ENCODE measurements at places on chromosomes 4 and X.

DNA sequence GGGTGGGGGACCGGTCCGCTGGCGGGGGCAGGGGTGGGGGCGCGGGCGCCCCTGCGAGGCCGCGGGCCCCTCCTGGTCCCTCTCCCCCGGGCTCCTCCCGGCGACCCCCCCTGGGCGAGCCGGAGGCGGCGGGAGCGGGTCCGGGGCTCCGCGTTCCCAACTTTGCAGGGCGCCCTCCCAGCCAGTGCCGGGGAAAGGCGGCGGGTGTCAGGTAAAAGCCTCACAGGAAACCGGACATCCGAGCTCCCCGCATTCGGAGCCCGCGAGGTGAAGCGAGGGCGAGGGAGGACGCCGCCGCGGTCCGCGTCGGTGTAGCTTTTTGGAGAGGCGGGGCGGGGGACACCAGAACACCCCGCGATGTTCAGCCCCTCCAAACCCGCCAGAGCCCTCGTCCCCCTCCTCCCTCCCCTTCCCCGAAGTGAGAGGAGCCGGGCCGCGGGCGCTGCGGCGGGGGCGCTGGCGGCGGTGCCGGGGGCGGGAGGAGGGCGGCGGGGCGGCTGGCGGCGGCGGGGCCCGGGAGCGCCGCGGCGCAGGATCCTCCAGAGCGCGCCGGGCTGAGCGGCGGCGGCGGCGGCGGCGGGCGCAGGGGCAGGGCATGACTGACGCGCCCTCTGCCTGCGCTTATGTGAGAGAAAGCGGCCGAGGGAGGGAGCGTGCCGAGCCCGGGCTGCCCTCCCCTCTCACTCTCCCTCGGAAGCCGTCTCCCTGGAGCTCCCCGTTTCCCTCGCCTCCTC lies at the start of gene VEGFC:
Gene VEGFC (minus strand): TSS at position 597 of the 734 bp plus-strand sequence. CDS start 611 bp downstream, outside the sequence.
- peak; percentile 75 for DNase-seq

- no peak for DNase-seq
Measured at GRCh38 chr4:9969526-9970398, 51.5 kb downstream of the SLC2A9 start.

DNA sequence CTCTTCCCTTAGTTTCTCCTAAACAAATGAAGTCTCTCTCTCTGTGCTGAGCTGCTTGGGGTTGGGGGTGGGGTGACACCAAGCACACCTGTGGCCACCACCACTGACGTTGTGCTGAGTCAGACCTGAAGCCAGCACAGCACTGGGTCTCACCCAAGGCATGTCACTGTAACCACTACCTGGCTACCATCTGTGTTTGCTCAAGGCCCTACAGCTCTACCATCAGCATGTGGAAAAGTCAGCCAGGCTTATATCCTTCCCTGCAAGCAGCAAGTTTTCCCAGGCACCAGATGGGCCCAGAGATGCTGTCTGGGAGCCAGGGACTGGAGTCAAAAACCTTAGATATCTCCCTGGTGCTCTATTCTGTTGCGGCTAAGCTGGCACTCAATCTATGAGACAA lies 6.9 kb downstream of the CXCL10 start:
- DNase-seq, result no peak

GRCh38 chr4:183610033-183610432 lies 49.0 kb downstream of the RWDD4 start:
- no peak for DNase-seq

- no peak for DNase-seq
Measured at GRCh38 chrX:82748906-82749505, 759.1 kb upstream of the POU3F4 start.

DNA sequence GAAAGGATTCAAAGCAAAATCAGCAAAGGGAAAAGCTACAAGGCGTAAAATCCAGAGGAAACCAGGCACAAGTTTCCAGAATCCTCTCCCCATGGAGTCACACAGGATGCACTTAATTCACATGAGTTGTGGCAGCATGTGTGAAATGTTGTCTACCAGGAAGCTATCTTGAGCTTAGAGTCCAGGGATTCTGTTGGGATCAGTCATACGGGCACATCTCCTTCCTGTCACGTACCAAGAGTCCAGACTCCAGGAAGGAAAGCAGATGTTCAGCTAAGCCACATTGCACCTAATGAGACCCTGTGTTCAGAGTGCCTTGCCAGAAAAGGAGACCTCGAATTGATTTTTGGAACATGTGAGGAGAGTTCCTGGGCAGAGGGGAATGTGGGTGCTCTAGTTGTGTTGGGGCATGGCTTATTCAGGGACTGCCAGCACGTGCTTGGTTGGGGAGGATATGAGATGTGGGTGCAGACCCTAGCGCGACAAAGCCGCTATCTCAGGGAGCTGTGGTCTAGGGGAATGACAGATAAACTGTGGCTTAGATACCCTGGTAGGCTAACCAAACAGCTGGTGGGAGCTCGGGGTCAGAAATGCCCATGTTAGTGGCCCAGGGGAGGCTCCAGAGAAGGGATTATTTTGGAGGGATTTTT lies 70.0 kb downstream of the EVC start:
- no peak for DNase-seq

- no peak for DNase-seq
Measured at GRCh38 chr4:100574607-100575006, 56.8 kb upstream of the EMCN start.

DNA sequence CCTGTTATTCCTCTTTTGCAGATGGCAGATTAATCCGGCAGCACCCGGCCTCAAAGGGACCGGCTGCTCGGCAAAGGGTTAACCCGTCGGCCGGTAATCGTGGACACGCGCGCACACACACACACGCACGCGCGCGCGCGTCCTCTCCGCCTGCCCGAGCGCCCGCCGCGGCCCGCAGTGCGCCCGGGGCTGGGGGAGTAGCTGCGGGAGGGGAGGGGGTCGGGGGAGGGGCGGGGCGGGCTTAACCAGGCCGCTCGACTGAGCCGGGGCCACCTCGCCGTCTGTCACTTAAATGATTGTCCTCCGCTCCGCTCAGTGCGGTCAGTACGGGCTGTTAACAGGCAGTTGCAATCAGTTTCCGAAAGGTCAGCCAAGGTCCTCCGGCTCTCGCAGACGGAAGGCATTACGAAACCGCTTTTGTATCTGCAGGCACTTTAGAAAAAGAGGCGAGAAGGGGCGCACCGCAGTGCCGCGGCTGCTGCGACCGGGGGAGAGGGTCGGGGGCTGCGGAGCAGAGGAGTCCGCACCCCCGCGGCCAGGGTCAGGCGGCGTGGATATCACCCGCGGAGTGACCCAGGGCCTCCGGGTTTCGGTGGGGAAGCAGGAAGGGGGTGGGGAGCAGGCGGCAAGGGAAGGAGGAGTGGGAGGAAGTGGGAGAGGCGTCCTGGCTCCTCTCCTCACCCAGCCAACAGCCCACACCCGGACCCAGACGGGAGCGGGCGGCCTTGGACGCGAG lies 57.3 kb upstream of the BCOR start:
- peak; percentile 87 for DNase-seq

- DNase-seq, result no peak
Measured at GRCh38 chrX:6228720-6229119, at the start of gene NLGN4X. Gene NLGN4X (minus strand): TSS chrX:6228867. CDS start chrX:6151466, 77,401 bp downstream.

DNA sequence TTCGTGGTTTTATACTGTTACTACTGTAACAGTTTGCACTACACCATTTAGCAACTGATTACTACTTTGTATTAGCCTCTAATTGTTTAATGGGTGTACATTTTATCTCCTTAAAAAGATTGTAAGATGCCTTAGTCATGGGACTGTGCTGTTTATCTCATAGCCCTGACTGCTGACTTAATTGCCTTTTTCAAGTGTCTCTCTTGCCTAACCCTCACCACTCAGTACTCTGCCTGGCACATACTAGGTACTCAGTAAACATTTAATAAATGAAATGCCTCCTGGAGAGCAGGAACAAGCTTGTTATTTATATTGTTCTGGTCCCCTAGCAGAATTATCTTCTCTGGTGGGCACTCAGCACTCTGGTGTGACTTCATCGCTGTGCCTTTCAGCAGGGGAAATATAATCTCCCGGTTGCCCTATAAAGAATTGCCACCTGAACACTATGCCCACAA lies 1.7 kb upstream of the STIM2 start:
- peak; percentile 23 for DNase-seq

DNA sequence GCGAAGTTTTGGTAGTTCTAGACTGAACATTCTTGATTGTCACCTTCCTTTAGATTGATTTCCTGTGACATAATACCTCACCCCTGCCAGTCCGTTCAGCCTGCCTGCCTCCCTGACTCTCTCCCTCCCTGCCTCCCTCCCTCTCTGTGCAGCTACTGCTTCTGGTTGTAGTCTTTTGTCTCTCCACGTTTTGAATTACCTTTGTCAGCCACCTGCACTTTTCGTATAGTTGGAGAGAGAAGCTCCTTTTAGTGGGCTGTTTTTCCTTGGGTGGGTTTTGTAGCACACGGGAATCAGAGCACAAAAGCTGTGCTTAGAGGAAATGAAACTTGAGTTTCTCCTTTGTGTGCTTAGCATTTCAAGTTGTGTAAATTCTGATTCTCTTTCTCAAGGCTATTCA lies 32.6 kb upstream of the MSMO1 start:
- DNase-seq, result no peak

- no peak for DNase-seq
Measured at GRCh38 chrX:40102393-40103381, 4.9 kb upstream of the BCOR start.

All from NCI-H1417 (cell line).